ENCODE measurements at places on chromosomes 16 and 17.
A peak's percentile ranks its signal among the peaks of the same experiment; 100 is the strongest.

- no peak for DNase-seq
These were observed 48.3 kb upstream of the AXIN2 start for GRCh38 chr17:65609749-65610148.

- no peak for DNase-seq
These were observed 86.2 kb downstream of the OR1D5 start for GRCh38 chr17:2977157-2977556.

GRCh38 chr17:18377437-18378204 lies at the start of gene EVPLL:
Gene EVPLL (plus strand): TSS chr17:18377778. CDS start chr17:18380938, 3,160 bp downstream.
- no peak for DNase-seq

DNA sequence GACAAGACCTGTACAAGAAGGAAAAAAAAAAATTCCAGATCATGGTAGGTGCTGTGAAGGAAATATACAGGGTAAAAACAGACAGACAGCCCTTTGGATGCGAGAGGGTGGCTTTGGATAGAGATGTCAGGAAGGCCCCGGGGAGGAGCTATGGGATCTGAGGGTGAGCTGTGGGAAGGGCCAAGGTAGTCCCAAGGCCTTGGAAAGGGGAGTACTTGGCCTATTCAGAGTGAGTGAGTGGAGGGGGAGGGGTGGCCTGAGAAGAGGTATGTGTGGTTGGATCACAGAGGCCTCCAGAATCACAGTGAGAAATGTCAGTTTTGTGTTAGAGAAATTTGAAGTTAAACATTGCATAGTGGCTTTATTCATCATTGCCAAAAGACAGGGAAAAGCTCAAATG lies 31.2 kb upstream of the AKTIP start:
- DNase-seq: no peak

DNA sequence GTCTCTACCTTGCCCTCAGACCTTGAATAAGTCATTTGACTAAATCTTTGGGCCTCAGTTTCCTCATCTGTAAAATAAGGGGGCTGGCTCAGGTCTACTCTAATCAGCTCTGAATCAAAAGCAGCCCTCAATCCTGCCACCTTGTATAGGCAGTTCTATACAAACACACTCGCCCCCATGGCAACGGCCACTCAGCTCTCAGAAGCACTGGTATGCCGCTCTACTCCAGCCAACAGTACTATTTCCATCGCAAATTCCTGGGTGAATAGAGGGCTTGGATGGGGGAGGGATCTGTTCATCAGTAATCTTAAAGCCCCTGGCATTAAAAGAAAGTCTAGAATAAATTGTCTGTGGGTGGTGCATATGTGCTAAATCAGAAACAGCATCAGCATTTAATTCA lies 21.2 kb upstream of the TAOK1 start:
- DNase-seq: no peak

- DNase-seq: no peak
These were observed 781.6 kb upstream of the SOX9 start for GRCh38 chr17:71339206-71339605.

DNA sequence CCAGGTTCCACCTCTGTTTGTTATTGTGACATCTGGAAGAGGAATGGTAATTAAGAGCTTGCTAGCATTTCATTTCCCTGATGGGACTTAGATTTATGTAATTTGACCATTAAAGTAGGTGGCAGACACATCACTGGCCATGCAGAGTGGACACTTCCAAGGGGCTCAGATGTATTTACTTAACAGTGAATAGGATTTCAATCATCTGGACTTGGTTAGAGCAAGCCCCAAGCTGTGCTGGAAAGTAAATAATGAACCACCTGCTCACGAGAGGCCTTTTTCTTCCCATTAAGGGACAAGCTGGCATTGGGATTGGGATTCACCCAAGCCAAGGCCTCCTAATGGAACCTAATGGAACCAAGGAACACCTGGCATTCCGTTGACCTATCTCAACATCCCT lies 395.3 kb downstream of the HS3ST4 start:
- DNase-seq: peak; percentile 99

DNA sequence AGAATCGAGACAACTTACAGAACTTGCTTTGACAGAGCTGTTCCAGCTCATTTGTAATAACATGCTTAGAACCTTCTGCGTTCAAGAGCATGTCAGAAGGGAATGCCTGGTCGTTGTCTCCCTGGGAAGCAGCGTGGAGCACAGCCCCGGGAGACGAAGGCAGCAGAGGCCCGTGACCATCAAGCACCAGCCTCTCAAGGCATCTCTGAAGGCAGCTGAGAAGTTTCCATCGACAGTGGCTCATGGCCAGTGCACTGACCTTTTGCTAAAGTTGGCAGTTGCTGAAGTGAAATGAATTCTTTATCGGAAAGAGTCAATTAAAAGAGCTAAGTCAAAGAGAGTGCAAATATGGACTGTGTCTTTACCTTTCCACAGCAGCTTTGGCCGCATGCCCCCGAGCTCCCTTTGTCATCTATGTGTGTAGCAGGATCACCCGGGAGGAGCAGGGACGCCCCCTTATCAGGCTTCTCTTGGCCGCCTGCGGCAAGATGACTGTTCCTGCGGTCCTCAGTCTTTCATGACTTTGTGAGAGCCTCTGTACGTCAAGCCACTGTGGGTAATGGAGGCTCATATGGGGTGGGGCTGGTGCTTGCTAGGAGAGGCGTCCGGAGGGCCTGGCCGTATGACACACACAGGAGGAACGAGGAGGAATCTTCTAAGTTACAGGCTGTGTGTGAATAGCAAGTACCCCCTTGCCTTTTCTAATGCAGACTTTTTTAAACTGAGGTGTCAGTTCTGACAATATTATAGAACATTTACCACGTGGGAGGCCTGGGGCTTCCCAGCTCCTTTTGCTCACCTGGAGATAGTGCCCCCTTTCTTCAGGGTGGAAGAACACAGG lies 54.2 kb downstream of the LDHD start:
- no peak for DNase-seq

GRCh38 chr16:85171004-85171758 lies 58.9 kb upstream of the CIBAR2 start:
- DNase-seq: no peak

DNA sequence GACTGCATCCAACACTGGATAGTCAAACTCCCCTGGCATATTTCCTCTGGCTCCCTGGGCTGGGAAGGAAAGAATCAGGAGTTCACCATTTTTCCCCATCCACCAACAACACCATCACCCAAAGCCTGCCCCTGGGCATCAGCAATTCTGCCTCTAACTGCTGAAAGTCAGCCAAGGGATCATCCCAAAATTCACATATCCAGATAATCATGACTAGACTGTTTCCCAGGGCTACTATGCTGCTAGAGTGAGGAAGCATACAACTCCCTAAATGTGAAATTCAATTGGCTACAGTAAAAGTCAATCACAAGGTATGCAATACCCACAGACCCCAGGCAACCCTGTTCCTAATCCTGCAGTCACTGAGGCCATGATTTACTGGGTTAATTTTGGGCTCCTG lies 230.6 kb downstream of the C16orf95 start:
- DNase-seq: no peak

GRCh38 chr16:85134789-85135142 lies 22.5 kb upstream of the CIBAR2 start:
- no peak for DNase-seq

- no peak for DNase-seq
These were observed 15.0 kb upstream of the MT4 start for GRCh38 chr16:56549744-56550385.

GRCh38 chr17:50049636-50050035 lies 6.3 kb upstream of the ITGA3 start:
- DNase-seq: no peak

- DNase-seq: no peak
These were observed 74.9 kb upstream of the BCAR1 start for GRCh38 chr16:75326333-75326732.

DNA sequence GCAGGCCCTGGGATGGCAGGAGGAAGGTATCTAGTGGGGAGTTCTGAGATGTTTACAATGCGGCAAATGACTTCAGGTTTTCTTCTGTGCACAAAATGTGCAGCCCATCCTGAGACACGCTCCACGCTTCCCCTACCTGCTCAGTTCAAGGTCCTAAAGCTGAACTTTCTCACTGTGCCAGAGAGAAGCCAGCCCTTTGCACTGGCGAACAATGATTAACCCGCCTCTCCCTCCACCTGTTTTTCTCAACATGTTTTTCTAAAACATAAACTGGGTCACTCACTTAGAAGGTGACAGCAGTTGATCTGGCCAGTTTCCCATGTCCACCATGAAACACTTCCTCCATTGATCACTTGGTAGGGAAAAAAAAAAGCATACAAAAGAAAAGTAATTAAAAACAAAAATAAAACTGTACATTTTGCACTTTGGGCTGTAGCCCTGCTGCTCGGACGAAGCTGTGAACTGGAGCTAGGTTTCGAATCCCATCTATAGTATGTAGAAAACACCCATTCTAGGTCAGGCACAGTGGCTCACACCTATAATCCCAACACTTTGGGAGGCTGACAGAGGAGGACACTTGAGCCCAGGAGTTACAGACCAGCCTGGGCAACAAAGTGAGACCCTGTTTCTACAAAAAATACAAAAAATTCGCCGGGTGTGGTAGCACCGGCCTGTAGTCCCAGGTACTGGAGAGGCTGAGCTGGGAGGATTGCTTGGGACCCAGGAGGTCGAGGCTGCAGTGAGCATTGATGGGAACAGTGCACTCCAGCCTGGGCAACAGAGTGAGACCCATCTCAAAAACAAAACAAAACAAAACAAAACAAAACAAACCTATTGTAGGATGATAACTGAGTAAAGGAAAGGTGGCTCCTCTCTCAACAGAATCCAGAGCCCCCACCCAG lies 6.1 kb upstream of the G6PC1 start:
- DNase-seq: no peak

Measured in SHP77 treated with DMSO at 0.1 percent for 48 hours (cell line).